ENCODE measurements at places on chromosomes 7 and 10. TPM values are rescaled to one million over a fixed set of nuclear protein-coding genes. Genes with fewer than 3 reads are reported as not detected.

GRCh38 chr7:31651234-31652062, 35.6 kb upstream of the PPP1R17 start:
- DNase-seq, result no peak

- DNase-seq, result no peak
Observed at GRCh38 chr10:18140957-18141845, 977 bp downstream of the CACNB2 start.

DNA sequence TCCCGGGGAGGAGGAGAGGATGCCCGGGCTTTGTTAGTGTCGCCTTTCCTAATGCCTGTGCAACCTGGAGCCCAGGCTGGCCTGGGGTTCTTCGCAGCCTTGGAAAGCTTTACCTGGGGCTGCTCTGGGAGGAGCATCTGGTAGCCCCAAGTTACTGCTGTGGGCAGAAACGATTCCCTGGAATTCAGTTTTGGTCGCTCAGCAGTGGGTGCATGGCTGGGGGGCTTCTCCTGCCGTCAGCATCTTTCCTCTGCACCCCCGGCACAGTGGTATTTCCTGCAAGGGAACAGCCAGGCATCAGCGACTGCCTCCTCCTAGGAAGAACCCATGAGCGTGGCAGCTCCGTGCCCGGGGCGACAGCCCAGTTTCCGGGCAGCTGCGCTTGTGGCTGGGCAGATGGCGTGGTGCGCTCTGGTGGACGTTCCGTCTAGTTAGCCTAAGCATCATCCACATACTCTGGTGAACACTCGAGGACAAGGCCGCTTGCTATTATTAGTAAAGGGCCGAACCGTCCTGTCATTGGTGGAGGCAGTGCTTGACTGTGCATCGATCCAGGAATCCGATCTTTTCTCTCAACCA, 107.0 kb upstream of the BTBD16 start:
- DNase-seq, result no peak

The NUTM2D gene
- total RNA-seq, result 0.35 TPM

The LRRC17 gene
- total RNA-seq, result 20.2 TPM

The HGF gene
- total RNA-seq, result 75.8 TPM

- DNase-seq, result no peak
Observed at GRCh38 chr10:28946479-28946878, 269.2 kb downstream of the BAMBI start.

DNA sequence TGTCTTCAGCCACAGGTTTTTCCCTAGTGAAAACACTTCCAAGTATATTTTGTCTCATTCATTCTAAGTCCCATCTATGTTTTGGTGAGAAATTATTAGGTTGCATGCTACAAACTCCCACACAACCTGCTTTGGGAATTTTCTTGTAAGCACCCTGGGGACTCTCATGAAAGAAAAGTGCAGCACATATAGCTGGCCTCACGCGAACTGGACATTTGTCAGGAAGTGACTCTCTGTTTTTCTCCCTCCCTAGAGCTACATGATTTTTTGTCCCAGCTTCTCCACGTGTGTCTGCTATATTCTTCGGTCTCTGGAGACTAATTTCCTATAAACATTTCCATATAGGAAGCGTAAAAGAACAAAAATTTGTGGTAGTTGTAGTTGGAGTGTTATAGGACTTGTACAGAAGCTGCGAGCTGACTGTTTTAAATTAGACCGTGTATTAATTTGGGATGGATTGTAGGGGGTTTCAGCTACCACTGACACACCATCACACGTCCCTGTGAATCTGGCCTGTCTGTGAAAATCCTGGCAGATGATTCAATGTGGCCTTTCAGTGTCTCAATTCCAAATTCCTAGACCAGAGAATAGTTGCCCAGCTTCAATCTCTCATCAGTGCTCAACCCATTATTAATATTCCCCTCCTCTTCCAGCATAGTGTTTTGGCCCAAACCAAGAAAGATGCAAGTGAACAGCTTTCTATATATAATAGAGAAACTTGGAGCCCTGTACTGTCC, 40.2 kb downstream of the ARL4A start:
- no peak for DNase-seq

DNA sequence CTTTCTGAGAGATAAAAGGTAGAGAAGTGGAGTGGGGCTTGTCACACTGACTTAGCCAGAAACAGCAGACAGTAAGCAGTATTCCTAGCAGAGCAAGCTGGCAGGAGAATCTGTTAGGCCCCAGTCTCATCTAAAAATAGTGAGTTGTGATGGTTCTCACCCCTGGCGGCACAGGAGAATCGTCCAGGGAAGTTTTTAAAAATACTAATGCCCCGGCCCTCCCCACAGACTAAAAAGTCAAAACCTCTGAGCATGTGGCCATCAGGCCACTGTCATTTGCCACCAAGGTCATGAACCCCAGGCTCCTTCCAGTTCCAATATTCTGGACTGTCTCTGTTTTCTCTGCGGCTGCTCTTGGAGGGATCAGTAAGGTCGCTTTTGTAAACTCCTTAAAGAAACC, 34.0 kb downstream of the LYZL1 start:
- no peak for DNase-seq

GRCh38 chr10:111128331-111129180, 51.7 kb downstream of the ADRA2A start:
- DNase-seq, result peak; percentile 92

DNA sequence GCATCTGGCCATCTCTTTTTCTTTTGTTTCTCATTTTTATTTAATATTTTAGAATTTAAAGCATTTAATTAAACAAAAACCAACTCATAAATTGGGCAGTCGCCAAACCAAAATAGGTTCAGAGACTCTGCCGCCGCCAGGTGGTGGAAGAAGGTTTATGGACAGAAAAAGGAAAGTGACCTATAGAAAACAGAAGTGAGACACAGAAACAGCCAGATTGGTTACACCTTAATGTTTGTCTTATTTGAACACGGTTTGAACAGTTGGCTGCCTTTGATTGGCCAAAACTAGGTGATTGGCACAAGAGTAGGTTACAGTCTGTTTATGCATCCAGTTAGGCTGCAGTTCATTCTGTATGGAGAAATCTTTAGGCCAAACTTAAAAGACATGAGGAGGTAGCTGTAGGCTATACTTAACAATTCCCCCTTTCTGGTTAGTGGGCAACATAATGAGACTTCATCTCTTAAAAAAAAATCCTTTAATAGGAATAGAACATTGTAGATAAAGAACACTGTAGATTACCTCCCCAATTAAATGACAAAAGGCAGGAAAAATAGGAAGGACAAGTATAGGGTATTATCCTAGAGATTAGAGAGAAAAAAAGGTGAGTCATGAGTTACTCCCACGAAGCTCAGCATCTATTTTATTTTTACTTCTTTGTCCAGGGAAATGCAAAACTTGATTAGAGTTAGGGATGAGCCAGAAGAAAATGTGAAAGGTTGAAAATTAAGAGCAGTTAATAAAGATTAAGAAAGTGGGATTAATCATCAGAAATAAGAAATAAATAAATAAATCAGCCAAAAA, 23.9 kb upstream of the CYCS start:
- no peak for DNase-seq

The SPACDR gene
- 1.0 TPM for total RNA-seq

- no peak for DNase-seq
Observed at GRCh38 chr7:144691240-144691639, 144.6 kb downstream of the TPK1 start.

DNA sequence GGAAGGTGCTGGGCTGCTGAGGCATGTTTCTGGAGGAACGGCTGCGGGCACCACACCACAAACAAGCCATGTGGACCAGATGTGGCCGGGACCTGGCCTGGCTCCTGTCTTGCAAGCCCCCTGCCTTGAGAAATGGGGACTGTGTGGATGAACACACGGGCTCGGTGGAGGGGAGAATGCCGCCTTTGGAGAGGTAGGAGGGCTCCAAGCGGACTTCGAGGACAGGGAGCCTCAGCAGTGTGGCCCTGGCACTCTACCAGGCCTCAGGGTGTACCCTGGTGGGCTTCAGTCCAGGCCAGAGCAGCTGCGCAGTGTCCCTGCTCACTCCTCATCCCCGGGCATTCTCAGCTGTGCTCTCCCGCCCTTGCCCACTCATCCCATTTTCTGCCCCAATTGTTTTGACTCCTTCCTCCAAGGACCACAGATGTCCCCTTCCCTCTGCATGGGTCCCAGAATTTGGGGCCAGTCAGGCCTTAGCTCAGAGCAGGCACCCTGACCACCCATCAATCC, 31.5 kb downstream of the PWWP2B start:
- no peak for DNase-seq

The ZNF722 gene
- not detected for total RNA-seq

DNA sequence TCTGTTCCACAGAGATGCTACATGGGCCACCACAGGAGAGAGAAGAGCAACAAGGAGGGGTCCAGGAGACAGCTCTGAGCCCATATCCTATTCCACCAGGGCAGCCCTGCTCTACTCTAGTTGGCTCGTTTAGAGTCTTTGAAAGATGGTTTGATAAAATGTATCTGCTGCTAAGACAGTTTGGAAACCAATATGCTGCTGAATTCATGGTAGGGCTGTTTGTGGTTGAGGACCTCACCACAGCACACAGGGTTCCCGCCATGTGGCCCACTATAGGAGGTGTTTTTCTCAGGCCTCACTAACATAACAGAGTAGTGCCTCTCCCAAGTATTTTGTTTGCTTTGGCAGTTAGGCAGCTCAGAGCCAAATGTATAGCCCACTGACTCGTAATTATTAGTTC, 35.8 kb upstream of the ZC3HAV1L start:
- no peak for DNase-seq

The CYP3A7 gene
- not detected for total RNA-seq

The LIPN gene
- total RNA-seq, result not detected

GRCh38 chr10:103049237-103049636, 131.1 kb downstream of the CNNM2 start:
- DNase-seq, result no peak

The NPFFR1 gene
- not detected for total RNA-seq

The NPS gene
- total RNA-seq, result not detected

GRCh38 chr10:130834170-130834569, 477.4 kb downstream of the TCERG1L start:
- no peak for DNase-seq

The PDZD7 gene
- 0.21 TPM for total RNA-seq

GRCh38 chr10:42623929-42624328, 14.4 kb downstream of the ZNF33B start:
- no peak for DNase-seq

DNA sequence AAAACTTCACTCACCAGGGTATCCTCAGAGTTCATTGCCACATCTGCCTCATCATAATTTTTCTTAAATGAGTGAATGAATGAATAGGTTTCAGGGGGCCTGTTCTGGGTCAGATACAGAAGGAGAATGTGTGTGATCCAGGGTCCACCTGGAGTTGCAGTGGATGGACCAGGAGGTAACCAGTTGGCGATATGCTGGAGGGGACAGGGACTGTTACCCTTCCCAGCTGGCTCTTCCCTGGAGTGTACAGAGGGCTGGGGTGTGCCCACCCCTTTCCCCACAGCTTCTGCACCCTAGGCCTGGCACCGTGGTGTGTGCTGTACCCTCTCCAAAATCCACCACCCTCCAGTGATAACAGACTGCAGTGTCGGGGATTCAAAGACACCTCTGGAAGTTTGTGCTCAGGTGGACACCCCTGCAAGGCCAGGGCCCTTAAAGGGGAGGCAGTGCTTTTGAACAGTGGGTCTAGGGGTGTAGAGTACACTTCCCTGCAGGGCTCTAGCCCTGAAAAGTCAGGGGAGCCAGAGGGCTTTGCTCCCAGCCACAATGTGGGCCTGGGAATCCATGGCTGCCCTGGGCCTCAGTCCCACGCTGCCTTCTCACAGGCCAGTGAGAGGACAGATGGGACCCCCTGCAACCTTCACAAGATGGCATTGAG, 134.4 kb upstream of the UNC5B start:
- DNase-seq, result no peak

DNA sequence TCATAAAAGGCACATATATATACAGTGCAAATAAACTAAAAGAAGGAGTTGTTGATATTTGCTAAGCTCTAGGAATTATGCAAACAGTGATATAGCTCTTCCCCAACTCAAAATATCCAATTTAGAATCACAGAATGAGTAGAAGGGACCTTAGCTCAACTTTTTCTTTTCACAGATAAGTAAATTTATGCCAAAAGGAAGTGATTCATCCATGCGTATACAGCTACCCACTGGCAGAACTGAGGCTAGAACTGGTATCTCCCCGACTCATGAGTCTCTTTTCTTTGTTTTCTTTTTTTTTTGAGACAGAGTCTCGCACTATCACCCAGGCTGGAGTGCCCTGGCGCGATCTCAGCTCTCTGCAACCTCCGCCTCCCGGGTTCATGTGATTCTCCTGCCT, 54.2 kb upstream of the SVIL start:
- DNase-seq, result peak; percentile 20
